ENCODE measurements at places on chromosomes 7 and 10. TPM values are rescaled to one million over a fixed set of nuclear protein-coding genes. Genes with fewer than 3 reads are reported as not detected.

- no peak for DNase-seq
Measured at GRCh38 chr10:3215153-3215775, 42.7 kb upstream of the PITRM1 start.

- DNase-seq = no peak
Measured at GRCh38 chr7:105036217-105037168, 22.5 kb downstream of the KMT2E start.

GRCh38 chr10:5976512-5977470 lies 552 bp downstream of the IL15RA start:
- DNase-seq = peak; percentile 86

GRCh38 chr7:41891950-41892349 lies 189.1 kb upstream of the INHBA start:
- DNase-seq = no peak

GRCh38 chr7:151143261-151144015 lies 24.1 kb downstream of the GBX1 start:
- DNase-seq = peak; percentile 78

DNA sequence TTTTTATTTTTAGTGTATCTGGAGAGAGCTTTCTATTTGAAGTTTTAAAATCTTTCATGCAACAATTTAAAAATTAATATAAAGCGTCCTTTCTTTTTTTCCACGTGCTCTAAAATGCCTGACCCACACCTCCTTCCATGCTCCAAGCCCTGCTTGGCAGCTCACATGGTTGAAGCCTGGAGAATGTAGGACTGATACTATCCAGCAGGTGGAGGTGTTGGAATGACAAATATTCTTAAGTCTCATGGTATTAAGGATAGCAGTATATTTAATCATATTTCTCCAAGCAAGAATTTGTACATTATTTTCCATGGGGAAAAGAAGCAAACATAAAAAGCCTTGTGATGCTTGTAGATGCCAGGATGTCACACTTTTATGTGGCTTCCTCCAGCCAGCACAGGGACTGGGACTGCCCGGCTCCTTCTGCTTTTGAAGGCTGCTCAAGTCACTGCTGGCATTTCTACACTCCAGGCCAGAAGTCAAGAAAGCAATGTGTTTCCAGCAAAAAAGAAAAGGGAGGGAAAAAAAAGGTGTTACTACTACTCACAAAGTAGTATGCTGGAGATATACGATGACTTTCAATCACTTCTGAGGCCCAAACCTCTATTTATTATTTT lies 49.7 kb downstream of the BZW2 start:
- DNase-seq = no peak

GPR85 gene
- total RNA-seq = 0.10 TPM

KMT2C gene
- total RNA-seq = 76.2 TPM

DNA sequence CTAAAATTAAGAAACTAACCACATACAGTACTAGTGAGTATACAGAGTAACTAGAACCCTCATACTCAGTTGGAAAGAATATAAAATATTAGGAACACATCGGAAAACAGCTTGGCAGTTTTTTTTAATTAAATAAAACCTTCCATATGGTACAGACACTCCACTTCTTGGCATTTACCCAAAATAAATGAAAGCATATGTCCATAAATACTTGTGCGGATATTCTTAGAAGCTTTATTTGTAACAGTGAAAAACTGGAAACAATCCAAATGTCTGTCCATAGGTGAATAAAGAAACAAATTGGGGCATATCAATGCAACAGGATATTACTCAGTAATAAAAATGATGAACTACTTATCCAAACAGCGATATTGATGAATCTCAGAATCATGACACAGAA lies 410.0 kb downstream of the HTR7 start:
- DNase-seq = no peak

GRCh38 chr10:121070275-121071070 lies 219.3 kb downstream of the WDR11 start:
- DNase-seq = no peak

ARHGEF5 gene
- 4.1 TPM for total RNA-seq

DNA sequence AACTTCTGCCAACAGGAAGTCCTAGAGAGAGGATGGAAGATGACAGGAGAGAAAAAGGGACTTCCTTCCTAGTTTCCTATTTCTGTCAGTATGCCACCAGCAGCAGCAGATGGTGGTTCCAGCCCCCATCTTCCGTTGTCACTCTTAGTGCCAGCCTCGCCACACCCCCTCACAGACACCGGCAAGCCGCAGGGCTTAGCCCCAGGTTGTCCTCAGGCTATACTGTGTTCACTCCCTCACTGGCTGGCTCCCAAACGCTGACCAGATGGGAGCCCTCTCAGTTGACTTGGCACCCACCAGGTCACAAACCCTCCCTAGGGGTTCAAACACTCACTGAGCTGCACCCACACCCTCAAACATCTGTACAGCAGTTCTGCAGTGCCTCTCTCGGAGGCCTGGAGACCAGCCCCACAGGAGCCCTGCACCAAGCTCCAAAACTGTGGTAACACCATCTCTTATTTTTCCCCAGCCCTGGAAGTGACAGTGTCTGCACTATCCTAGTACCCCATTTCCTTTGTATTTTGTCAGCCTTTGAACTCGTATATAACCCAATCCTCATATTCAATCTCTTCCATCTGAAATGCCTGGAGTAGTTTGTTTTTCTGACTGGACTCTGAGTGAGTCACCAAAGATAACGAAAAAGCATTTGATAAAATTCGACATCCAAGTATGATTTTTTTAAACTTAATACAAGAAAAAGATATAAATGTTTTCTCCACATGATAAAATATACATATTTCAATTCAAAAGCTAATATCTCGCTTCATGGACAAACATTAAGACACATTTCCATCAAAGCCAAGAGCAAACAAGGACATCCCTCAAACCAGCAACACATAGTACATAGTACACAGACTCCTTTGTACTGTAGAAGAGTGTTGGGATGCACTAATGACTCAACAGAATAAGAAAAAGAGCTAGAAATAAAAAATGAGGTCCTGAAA lies 34.5 kb downstream of the SMURF1 start:
- no peak for DNase-seq

PTF1A gene
- total RNA-seq = not detected

DNA sequence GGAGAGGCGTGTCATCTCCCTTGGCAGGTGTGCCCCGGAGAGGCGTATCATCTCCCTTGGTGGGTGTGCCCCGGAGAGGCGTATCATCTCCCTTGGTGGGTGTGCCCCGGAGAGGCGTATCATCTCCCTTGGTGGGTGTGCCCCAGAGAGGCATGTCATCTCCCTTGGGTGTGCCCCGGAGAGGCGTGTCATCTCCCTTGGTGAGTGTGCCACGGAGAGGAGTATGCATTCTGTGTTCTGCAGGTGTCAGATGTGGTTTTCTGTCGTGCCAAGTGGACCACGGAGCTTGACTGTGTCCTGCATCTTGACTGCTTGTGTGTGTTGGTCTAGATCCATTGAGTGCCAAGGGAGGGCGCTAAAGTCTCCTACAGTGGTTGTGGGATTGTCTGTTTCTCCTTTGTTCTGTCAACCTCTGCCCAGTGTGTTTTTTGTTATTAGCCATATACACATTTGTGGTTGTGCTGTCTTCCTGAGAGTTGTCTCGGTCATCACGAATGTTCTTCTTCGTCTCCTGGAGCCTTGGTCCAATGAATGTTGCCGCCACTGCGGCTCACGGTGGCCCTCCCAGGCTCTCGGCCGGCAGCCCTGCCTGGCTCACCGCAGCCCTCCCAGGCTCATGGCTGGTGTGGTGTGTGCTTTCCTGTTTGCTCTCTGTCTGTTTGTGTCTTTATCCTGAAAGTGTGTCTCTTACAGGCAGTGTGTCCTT lies 96.8 kb downstream of the INPP5A start:
- DNase-seq = no peak

DNA sequence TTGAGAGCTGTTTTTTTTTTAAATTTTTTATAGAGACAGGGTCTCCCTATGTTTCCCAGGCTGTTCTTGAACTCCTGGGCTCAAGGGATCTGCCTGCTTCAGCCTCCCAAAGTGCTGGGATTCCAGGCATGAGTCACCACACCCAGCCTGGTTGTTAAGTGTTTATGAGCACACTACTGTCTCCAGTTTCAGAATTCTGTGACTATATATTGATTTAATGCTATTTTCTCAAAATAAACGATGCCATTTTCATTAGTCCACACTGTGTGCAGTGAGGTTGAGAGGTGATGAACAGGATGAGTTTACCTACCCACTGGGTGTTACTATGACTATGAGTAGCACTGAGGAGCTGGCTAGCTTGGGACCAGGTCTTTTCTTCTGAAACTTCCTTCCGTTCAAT lies 110.9 kb upstream of the FAM180A start:
- no peak for DNase-seq

DNA sequence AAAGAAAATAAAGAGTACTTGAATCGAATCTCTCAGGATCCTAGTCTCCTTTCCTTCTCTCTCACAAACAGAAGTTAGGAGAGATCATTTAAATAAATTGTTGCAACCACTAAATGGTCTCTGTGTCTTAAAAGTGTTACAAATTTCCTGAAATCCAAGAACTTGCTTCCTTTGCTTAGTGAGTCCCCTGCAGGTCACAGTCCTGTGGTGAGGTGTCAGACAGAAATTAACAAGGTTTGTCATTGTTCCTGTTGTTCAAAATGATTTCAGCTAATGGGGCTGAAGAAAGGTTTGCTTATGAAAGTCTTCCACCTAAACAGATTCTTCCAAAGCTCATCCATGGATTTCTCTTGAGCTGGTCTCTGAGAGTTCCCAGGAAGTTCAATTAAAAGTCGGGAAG lies 151.6 kb upstream of the SLC26A5 start:
- DNase-seq = no peak

NDUFB2 gene
- total RNA-seq = 184 TPM

DNA sequence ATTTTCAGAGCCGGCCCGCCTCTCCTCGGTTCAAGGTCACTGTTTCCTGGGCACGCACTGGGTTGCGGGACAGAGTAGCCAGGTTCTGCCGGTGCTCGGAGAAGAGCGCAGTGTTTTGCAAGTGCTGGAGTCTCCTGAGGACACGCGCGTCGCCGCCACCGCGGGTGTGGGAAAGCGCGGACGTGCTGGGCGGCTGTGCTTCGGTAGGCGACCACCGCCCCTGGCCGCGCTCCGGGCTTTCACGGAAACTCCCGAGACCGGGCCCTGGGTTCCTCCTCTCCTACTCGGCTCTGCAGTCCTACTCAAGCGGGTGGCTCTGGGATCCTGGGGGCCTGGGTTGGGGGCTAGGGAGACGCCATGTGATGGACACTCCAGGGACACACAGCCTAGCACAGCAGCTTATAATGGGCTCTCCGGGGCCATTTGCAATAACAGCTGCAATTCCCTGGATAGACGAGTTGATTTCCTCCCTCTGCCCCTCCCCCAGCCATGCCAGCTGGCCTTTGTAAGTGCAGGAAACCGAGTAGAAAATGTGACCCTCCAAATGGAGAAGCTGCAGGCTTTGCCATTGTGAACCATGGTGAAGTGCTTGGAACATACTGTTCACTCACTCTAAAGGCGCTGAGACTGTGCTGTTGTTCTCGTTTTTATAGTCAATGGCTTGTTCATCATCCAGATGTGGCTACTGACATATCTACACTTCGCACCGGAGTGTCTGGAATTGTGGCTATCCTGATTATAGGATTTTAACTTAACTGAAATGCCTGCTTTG lies 2.1 kb downstream of the FRAT1 start:
- no peak for DNase-seq

CALN1 gene
- not detected for total RNA-seq

GRCh38 chr10:97914171-97914836 lies 64.7 kb downstream of the GOLGA7B start:
- DNase-seq = no peak

MYPN gene
- total RNA-seq = 1.0 TPM

DNA sequence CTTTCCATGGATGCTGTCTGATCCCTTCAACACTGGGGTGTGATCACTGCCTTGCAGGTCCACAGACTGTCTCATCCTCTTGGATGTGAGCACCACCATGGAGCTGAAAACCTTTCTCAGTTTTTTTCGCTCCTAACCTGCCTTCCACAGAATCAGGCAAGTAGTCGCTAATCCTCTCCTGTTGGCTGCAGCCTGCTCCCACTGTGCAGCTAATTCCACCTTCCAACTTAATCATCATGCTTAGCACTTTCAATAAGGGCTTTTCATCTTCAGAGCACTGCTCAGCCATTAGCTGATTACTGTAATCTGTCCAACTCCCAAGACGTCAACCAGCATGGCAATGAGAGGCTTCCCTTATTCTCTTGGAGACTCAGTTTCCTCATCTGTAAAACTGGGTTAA lies 15.1 kb upstream of the CDH23 start:
- DNase-seq = no peak

MAGI2 gene
- total RNA-seq = 10.7 TPM

GRCh38 chr7:20282959-20283358 lies 47.7 kb upstream of the ITGB8 start:
- DNase-seq = no peak

DNA sequence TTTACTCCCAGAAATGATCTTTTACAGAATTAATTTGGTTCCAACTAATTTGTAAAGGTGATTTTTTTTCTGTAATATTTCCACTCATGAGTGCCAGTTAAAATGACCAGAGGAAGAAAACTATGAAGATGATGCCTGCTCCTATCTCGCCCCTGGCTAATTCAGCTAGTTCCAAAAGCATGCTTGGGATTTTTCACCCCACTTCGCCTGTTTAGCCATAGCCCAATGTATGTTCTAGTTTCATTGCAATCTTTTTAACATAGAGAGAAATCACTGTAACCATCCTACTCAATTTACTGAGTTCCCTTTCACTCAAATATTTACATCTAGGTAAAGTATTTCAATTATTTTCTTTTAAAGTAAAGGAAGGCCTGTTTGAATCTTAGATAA lies 23.0 kb upstream of the STK17A start:
- no peak for DNase-seq

- no peak for DNase-seq
Measured at GRCh38 chr10:112208292-112208691, 24.7 kb upstream of the GPAM start.

DNA sequence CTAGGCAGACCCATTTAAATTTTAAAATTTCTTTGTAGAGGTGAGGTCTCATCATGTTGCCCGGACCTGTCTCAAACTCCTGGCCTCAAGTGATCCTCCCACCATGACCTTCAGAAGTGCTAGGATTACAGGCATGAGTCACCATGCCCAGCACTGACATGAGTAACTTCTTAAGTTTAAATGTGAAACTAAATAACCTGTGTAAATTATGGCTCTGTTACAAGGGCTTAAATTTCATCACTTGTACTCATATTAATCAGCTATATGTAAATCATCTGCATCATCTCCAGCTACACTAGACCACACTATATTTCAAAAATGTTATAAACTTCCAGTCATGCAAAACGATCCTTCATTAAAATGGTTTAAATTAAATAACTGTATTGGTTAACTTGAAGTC lies 56.1 kb downstream of the ATAD1 start:
- DNase-seq = no peak

- peak; percentile 94 for DNase-seq
Measured at GRCh38 chr10:71840177-71840957, 10.7 kb downstream of the PSAP start.

- no peak for DNase-seq
Measured at GRCh38 chr10:132405463-132405991, 8.5 kb downstream of the PWWP2B start.

Data from osteocyte (in vitro differentiated cells).